ENCODE measurements at places on chromosomes 12 and 14.

DNA sequence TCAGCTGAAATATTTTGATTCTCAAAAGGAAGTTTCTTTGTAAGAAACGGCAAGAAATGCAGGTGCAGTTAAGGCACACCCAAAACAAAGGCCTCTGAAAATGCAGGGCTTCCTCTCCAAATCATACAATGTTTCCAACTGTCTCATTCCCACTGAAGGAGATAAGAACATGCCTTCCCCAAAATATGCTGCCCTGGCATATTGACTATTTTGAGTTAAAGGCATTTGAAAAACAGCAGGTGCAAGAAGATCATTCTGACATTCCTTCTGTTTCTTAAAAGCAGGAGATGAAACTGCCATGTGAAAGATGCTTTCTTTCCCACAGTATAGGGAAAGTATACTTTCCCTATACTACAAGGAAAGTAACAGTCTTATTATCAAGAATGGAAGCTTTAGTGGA, 33.4 kb upstream of the VASH1 start:
- no peak for DNase-seq

DNA sequence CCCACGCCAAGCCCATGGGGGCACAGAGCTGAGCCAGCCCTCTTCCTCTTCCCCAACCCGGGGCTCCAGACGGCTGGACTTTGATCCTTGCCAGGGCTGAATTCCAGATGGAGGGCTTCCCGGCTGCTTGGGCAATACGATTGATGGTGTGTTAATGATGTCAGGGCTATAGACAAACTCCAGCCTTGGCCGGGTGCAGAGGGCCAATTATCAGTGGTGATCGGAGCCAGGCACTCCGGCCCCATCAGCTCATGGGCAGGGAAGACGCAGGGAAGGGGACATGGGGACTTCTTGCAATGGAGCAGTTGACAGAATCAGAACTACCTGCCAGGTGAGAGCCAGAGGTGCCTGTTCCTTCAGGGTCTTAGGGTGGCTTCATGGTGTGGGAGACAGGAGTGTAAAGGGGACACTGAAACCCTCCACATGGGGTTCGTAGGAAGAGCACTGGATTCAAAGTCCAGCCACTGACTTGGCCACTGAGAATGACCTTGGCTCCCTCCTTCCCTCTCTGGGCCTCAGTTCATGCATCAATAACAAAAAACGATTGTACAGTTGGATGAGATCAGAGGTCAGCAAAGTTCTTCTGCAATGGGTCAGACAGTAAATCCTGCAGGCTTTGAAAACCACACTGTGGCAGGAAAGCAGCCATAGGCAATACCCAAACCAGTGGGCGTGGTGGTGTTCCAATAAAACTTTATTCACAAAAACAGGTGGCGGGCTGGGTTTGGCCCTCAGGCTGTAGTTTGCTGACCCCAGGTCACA, 333.7 kb downstream of the MED13L start:
- no peak for DNase-seq

GRCh38 chr12:78448692-78449091, 415.9 kb upstream of the SYT1 start:
- no peak for DNase-seq

- DNase-seq = no peak
Observed at GRCh38 chr14:105286759-105287144, 14.0 kb downstream of the BRF1 start.

DNA sequence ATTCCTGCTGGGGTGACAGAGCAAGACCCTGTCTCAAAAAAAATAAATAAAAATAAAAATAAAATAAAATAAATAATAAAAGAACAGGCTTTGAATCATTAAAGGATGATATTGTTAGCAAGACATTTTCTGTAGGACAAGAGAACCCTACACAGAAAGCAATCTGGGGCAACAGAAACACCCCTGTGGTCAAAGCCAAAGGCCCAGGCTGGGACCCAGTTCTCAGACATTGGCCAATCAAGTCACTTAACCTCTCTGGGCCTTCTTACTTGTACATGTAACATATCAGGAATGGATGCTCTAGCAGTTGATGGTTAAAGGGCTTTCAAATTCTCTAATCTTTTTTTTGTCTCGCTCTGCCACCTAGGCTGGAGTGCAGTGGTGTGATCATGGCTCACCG, 35.5 kb upstream of the TESC start:
- DNase-seq = no peak

- DNase-seq = no peak
Observed at GRCh38 chr14:35576856-35577255, 42.9 kb downstream of the INSM2 start.

DNA sequence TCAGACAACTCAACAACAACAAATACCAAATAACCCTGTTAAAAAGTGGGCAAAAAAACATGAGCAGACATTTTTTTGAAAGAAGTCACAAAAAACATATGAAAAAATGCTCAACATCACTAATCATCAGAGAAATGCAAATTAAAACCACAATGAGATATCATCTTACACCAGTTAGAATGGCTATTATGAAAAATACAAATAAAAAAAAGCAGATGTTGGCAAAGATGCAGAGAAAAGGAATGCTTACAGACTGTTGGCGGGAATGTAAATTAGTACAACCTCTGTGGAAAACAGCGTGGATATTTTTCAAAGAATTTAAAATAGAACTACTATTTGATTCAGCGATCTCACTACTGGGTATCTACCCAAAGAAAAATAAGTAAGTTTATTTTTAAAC, 114.0 kb downstream of the SLC38A4 start:
- peak; percentile 40 for DNase-seq

DNA sequence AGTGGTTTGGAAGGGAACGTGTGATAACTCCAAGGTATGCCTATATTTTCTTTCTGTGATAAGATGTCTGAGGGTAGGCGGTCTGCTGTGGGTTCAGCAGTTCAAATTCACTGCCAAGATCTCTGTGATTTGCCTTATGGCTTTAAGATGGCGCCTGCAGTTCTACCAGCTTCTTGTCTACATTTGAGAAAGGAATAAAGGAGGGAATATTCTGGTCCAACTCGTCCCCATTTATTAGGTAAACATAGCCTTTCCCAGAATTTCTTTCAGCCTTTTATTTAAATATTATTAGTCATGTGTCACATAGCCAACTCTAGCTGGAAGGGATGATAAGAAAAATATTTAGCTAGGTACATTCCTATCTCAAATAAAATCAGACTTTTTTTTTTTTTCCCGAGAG, 48.8 kb downstream of the KCNJ8 start:
- no peak for DNase-seq

GRCh38 chr14:23228812-23229211, 8.9 kb upstream of the RNF212B start:
- no peak for DNase-seq

GRCh38 chr12:57628280-57629191, 4.5 kb downstream of the B4GALNT1 start:
- DNase-seq = no peak

- peak; percentile 6 for DNase-seq
Observed at GRCh38 chr14:94992046-94992445, 165.3 kb downstream of the DICER1 start.

DNA sequence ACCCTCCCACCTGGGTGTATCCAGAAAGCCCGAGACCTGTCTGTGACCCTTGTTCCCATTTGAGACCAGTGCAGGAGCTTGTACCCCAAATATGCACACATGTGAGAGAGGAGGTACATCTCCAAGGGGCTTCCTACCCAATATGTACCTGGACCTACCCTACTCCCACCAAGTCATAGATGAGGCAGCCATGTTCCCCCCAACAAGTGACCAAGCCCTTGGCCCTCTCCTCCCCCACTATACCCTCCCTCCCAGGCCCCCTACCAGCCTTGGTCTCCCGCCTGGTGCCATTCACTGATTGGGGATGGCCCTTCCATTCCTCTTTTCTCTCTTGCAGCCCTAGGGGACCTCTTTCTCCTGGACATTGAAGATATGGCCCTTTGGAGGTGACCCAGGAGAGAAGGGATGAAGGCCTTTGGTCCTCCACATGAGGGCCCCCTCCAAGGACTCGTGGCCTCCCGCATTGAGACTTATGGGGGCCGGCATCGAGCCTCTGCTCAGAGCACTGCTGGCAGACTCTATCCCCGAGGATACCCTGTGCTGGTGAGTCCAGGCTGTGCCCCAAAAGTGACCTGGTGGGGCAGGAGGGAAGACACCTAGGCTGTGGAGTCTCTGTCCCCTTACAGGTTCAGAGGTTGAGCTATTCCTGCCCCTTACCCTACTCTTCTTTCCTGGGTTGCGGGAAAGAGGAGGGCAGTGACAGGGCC, 1.5 kb downstream of the PLEKHG6 start:
- DNase-seq = no peak

- no peak for DNase-seq
Observed at GRCh38 chr14:61350427-61351270, 29.3 kb downstream of the PRKCH start.

DNA sequence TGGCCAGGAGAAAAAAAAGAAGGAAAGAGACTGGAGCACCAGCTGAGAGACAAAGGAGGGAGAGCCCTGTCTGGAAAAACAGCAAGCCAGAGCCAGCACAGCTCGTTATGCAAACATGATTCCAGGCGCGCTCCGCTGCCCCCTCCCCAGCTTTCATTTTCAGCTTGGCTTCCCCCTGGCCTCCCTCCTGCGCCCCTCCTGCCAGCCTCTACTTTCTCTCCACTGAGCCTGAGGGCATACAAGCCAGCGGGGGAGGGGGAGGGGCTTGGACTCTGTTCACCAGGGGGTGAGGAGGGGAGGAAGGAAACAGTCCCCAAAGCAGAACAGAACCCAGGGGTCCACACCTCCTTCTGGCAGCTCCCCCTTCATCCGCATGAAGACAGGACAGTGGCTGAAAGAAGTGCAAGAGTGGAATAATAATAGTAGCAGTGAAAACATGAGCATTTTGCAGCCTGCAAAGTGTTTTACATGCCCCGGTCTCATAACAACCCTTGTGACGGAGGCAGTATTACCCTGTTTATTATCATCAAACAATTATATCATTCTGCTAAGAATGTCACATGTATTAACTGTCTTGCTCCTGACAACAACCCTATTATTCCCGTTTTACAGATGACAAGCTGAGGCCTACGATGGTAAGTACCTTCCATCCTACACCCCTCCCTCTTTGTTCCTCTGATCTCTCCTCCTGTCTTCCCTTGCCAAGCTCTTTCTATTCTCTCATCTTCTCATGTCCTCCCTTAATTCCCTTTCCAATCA, 24.2 kb downstream of the SMUG1 start:
- DNase-seq = no peak

DNA sequence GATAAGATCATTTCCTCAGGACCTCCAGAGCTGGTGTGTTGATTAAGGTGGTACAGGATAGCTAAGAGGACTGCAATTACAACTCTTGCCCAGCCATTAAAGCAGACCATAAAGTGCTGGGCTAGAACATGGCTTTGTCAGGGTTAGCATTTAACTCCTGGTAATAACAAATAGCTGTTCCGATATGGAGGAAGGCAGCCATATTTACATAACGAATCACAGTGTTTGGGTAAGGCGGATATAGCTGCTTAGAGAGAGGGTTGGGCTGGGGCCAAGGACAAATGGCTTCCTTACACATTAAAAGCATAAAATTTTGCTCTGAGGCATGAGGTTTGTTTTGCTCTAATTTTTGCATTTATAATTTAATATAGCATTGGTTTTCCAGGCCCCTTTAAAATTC, 297.7 kb upstream of the DDHD1 start:
- DNase-seq = no peak

DNA sequence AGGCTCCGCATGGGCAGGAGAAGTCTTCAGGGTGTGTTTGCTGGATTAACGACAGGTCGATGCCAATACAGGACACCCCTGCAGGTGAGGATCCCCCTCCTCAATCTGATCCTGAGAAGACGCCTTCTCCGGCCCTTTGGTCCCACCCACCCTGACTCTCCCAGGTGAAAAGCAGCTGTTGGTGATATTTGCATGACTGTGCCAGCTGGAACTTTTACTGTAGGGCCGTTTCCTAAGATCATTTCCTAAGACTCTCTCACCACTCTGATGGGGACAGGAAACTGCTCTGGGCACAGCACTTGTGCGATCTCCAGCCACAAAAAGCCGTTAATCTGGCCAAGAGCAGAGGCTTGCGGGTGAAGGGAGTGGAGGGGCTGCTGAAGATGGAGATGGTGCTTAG, 16.8 kb upstream of the EIF5 start:
- no peak for DNase-seq

GRCh38 chr12:19608039-19608438, 168.7 kb downstream of the AEBP2 start:
- DNase-seq = no peak

- no peak for DNase-seq
Observed at GRCh38 chr12:130813436-130813835, 25.6 kb downstream of the STX2 start.

DNA sequence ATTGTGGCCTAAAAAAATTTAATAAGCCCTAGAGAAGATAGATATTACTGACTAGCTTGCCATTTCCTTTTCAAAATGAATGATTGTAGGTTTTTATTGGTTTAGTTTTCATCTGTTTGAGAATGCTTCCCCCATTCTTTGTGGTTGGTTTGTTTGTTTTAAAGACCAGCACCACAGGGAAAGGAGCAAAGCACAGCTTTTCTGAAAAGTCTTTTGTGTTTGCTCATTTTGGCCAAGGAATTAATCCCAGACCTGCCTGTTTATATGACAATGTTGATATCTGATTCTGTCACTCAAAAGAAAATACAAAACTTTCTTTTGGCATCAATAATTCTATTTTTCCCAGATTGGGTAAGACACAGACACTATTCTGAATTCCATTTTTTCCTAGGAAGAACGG, 312.5 kb upstream of the FLRT2 start:
- DNase-seq = no peak

DNA sequence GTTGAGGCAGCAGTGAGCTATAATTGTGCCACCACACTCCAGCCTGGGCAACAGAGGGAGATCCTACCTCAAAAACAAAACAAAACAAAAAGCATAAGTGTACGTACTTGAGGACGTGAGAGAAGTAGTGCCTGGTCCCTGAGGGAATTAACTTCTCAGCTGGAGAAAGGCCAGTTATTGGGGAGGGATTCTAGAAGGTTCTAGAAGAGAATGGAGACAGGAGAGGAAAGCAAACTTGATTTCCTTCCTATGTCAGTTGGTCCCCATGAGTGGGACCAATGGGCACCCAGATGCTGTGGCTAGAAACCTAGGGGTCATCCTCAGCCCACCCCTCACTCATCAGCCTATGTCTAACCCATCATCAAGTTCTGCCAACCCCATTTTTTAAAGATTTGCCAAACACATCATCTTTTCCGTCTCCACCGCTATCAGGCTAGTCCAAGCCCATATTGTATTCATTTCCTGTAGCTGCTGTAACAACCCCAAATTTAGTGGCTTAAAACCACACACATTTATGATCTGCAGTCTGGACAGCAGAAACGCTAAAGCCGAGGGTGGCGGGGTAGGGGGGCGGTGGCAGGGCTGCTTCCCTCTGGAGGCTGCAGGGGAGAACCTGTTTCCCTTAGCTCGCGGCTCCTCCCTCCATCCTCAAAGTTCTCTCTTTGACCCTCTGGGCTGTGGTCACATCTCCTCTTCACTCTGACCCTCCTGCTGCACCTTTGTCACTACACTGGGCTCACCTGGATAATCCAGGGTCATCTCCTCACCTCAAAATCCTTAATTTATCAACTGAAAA, 7.2 kb upstream of the RBM19 start:
- DNase-seq = no peak

DNA sequence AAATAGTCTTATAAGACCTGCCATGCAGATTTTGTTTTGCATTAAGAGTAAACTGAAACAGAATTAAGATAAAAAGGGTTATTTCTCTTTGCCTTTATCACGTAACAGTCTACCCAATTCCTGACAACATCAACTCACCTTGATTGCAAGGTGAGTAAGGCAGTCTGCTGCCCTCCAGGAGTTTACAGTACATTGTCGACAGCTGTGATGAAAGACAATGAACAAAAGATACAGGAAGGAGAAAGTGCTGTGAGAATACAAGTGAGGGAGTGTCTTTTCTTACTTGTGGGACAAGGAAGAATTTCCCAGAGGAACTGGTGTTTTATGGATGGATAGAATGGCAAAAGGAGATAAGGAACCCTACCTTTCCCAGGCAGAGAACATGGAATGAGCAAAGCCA, 101.0 kb downstream of the RTN1 start:
- no peak for DNase-seq

Data from GM04503 (cell line).